ENCODE measurements at places on chromosomes 4 and X.

GRCh38 chr4:6011271-6011671 is 7.0 kb downstream of the C4orf50 start:
- DNase-seq = no peak

DNA sequence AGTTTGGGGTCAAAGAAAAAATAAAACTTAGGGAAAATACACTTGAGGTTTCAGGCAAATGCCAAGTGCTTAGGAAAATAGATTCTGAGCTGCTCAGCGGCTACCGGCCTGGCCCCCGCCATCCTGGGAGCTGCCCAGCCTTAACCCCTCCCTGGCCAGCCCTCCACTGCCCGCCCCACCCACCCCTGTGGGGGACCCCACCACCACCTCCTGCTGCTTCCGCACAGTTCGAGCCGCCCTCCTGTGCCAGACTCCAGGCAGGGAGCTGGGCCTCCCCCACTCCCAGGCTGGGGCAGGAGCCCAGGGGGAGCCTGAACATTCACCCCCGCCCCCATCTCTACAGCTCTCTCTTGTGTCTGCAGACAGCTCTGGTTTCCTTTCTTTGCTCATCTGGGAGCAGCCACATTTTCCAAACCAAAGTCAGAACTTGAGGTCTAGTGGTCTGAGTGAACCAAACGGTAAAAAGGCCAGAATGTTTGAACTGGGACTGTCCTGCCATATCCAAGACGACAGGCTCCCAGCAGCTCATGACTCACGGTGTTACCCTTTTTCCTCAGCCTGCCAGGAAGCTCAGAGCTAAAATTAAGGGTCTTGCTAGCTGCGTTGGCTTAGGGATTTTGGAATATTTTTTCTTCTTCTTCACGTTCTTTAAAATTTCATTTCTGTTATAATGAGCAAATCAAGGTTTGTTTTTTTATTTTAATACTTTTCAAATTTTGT is 4.7 kb upstream of the FGFR3 start:
- no peak for DNase-seq

DNA sequence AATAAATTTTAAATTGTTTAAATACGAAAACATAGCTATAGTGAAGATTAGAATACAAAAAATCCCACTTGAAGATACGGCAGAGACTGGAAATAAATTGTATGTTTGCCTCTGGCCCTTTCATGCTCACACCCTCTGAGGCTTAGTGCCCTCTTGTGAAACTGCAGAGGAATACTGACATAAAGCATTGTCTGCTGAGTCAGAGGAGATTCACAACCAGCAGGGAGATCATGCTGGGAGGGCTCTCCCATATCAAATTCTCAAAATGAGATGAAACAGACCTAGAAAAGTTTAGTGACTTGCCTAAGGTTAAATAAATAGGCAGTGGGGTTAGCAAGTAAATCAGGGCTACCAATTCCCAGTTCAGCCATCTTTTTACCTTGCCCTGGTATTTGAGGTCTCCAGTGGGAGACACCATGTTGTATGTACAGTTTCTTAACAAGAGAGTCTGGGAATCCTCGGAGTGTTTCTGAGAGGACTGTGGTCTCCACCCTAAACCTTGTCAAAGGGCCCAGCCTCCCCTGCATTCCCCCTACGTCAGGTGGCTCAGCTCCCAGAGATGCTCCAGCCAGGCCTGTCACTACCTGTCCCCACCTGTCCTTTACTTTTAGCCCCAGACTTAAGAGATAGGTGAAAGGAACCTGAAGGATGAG is 581.4 kb upstream of the DIPK2B start:
- DNase-seq = no peak

DNA sequence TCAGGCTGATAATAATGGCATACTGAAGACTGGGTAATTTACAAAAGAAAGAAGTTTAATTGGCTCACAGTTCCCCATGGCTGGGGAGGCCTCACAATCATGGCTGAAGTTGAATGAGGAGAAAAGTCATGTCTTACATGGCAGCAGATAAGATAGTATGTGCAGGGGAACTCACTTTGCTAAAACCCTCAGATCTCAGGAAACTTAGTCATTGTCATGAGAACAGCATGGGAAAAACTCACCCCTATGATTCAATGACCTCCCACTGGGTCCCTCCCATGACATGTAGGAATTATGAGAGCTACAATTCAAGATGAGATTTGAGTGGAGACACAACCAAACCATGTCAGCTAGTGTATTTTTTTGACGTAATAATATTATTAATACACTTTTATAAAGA is 149.8 kb upstream of the BOD1L1 start:
- DNase-seq = no peak

- no peak for DNase-seq
Observed at GRCh38 chr4:126172126-126172525, 857.4 kb downstream of the FAT4 start.

DNA sequence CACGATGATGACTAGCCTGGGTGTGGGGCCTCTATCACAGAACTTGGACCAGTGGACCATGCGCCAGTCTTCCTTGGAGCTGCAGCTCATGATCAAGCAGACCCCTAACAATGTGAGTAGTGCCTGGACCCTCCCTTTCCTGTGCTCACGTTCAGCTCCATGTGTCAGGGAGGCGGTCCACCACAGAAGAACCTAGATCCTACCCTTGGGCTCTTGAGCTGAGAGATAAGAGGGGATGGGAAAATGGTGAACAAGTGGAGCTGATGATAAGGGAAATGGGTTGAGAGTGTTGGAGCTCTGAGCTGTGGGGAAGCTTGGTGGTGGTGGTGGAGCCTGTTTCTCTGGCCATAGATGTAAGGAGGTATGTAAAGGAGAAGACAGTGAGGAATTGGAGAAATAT is 13.1 kb downstream of the MED12 start:
- no peak for DNase-seq

DNA sequence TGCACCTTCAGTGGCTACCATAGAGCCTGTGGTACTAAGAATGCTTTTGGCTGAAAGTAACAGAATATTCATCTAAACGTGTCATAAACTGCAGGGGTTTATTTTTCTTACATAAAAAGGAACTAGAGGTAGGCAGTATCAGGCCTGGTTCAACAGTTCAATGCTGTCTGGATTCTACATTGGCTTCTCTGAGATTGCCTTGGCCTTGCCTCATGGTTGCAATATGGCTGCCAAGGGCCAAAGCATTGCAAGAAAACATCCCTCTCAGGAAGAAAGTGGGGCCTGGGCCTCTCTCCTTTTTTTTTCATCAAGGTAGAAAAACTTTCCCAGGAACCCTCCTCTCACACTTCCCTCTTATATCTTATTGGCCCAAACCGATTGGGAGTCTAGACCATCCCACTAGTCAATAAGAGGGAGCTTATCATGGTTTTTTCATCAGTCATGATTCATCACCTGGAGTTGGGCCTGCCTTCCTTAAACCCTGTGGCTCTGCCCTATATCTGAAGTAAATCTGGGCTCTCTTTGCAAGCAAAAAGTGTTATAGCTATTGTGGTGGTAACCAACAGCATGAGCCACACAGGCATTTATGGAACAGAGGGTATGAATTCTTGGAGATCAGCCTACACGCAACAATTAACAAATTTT is 1.8 kb upstream of the DOCK11 start:
- DNase-seq = no peak

DNA sequence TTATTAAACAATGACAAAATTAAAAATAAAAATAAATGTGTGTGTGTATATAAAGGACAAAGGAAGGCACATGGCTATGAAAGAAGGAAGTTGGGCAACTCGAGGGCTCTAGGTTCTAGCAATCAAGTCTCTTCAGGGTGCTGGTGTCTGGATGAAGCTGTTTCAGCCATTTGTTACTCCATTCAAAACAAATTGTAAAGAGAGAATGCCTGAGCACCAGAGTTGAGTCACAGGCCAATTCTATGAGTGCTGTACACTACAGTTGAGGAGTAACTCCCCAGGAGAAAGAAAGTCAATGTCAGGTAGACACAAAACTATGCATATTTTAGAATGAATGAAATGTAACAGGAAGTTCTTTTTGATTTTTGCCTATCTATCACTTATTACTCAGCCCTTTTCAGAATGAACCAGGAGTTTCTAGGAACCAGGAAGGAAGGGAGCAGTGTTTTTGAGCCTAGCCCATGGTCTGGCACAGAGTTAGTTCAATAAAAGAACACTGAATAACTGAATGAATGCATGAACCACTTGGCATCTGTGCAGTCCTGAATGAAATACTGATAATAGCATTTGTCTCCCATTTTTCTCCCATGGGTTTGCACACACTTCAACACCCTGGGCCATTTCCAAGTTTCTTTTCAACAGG is 151.7 kb upstream of the CPEB2 start:
- no peak for DNase-seq

DNA sequence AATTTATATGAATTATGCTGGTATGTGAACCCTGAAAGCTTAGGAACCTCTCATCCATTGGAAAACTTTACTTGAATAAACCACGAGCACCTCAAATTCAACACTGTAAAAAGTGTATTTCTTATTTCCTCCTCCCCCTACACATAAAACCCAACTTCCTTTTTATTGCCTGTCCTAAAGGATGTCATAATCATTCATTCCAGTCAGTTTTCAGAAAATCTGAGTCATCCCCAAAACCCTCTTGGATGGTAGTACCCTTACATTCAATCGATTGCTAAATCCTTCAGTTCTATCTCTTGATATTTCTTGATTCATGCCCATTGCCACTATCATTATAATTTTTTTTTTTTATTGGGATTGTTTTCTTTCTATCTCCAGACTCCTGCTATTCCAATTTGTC is 91.1 kb upstream of the ATP8A1 start:
- DNase-seq = no peak

DNA sequence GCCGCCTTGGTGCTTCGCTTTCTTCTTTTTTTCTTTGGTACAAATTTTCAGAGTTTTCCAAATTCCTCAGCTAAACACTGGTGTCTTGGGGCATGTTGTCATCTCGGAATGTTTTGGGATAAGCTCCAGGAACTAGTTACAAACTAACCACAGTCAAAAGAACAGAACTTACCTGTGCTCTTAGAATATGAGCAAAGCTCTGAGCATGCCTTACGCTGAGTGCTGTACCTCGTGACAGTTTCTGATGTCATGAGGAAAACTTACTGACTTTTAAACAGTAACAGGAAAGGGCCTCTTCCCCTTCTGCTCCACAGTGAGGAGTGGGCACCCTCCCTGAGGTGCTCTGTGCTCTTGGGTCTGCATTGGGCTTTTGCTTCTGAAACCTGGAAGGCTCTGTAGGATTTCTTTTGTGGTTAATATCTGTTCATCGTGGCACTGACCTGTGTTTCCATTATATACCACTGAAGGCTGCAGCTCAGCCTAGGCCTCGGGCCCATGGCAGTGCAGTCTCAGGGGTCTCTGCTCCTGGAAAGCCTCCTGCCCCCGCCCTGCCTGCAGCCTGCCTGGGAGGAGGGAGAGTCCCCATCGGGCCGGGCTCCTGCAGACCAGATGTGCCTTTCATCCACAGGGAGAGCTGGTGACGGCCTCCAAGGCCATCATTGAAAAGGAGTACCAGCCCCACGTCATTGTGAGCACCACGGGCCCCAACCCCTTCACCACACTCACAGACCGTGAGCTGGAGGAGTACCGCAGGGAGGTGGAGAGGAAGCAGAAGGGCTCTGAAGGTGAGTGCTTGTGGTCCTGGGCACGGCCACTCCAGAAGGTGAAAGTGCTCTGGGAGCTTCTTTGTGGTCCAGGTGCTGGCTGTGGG is 48.7 kb downstream of the NOP14 start:
- DNase-seq = no peak

DNA sequence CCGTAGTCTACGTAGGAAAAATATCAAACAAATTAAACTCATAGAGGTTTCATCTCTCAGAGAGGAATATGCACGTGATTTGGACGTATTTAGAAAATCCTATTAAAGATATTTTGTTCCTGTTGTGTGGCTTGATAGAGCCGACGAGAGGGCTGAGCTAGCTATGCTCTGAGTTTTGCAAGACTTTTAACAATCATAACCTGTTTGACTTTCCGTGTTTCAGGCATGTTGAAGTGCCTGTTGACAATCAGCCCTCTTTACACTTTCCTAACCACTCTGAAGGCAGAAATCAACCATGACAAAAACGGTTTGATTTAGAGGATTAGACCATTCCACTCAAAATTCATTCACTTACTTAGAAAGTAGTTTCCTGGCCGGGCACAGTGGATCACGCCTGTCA is 297.3 kb downstream of the ASMT start:
- DNase-seq = no peak

GRCh38 chr4:47122592-47123291 is 91.4 kb downstream of the GABRB1 start:
- no peak for DNase-seq

DNA sequence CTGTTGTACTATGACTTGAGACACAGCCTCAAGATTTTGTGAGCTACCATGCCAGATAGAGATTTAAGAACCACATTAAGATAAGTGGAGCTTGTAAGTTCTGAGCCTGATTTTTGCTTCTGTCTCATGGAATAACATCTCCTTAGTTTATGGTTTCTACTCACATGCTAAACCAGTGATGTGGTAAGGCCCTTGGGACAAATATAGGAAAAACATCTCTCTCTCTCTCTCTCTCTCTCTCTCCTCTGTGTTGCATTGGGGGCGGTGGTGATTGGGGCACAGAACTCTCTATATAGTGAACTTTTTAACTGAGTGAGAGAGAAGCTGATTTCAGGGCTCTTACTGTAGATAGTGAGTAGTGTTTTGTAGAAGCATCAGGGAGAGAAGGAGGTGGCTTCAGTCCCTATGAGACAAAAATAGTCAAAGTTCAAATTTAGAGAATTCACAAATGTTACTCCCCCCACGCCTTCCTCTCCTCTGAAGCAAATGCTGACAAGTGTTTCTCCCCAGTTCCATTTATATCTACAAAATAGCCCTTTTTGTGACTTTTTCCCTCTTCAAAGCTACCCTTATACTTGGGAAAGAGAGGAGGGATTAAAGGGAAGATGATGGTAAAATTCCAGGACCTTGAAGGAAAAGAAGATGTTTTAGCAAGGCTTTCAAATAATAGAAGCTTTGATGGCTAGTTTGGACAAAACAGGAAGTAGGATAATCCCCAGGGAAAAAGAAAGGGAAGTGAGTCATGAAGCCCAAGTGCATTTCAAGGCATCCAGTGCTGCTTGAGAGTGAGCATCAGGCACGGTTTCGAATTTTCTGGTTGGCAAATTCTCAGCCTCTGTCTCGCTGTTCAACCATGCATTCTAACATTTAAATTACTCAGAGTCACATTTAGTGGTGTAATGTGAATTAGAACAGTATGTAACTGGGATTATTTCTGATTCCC is 134.3 kb upstream of the AP1S2 start:
- DNase-seq = no peak

- DNase-seq = no peak
Observed at GRCh38 chr4:712093-712492, 6.5 kb downstream of the PCGF3 start.

- DNase-seq = no peak
Observed at GRCh38 chr4:102817613-102818268, 9.6 kb downstream of the UBE2D3 start.

DNA sequence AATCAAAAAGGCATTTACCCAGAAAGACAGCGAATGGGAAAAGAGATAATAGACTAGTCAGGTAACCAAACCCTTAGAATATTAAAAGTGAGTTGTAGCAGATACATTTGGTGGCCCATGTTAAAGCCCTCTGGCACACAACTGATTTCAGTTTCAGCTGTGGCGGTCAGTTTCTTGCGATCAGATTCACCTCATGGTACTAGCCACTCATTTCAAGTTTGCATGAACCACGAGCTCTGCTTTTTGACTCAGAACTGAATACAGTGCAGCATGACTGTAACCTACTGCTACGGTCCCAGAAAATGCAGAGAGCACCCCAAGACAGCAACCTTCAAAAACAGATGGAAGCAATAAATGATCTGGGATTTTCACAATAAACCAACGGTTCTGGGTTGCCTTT is 919.1 kb upstream of the PCDH10 start:
- DNase-seq = no peak
